LHCN-M2 (cell line): ENCODE measurements at places on chromosomes 11 and 22.

DNA sequence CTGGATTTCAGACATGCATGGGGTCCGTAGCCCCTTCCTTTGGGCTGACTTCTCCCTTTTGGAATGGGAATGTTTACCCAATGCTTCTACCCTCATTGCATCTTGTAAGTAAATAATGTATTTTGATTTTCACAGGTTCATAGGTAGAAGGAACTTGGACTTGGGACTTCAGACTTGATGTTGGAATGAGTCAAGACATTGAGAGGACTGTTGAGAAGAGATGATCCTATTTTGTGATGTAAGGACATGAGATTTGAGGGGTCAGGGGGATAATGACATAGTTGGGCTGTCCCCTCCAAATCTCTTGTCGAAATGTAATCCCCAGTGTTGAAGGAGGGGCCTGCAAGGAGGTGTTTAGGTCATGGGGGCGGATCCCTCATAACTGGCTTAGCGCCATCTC is 933 bp upstream of the KRTAP5-10 start:
- DNase-seq: no peak

GRCh38 chr11:70353900-70354568 is 44.3 kb upstream of the CTTN start:
- DNase-seq: no peak

DNA sequence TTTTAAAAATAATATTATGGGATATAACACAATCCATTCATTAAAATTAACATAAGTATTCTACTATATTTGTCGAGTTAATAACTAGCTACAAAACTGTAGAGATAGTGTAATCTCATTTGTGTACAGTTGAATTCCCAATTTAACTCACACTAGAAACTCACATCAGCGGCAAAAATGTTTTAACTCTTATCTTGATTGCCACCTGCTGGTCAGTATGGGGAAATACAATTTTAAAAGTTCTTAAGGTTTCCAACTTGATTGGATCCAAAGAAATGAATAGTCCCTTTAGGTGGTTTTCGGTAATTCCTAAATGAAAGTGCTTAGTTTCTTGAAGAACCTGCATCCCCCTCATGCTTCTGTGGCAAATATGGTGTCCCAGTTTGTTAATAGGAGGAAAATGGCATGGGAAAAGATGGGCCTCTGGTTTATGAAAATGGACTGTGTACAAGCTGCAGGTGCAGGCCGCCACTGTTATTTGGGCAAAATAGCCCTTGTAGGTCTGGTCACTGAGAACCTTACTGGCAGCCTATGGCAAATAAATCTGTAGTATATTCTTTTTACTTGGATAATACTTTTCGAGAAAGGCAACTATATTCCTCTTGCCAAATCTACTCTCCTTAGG is 33.7 kb upstream of the SLC17A6 start:
- DNase-seq: peak; percentile 3

DNA sequence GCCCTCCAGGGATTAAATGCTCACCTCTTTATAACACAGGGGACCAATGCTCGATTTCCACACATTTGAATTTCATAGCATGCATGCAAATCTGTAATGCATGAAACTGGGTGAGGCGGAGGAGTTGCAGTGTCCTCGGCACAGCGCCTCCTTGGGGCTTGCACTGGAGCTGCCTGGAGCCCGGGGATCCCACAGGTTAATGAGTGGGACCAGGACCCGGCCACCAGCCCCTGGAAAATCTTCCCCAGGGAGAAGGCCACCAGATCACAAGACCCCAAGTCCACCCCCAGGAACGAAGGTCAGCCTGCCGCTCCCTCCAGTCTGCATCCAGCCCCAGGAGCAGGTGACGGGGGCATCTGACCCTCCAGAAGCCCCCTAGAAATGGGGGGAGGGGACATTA is 119.1 kb downstream of the MN1 start:
- no peak for DNase-seq
